ENCODE measurements at places on chromosomes 5 and 9.

GRCh38 chr5:29462241-29462640 is 1731.2 kb upstream of the CDH6 start:
- no peak for DNase-seq

- DNase-seq: no peak
These were observed 3.8 kb downstream of the ADRB2 start for GRCh38 chr5:148830211-148830610.

DNA sequence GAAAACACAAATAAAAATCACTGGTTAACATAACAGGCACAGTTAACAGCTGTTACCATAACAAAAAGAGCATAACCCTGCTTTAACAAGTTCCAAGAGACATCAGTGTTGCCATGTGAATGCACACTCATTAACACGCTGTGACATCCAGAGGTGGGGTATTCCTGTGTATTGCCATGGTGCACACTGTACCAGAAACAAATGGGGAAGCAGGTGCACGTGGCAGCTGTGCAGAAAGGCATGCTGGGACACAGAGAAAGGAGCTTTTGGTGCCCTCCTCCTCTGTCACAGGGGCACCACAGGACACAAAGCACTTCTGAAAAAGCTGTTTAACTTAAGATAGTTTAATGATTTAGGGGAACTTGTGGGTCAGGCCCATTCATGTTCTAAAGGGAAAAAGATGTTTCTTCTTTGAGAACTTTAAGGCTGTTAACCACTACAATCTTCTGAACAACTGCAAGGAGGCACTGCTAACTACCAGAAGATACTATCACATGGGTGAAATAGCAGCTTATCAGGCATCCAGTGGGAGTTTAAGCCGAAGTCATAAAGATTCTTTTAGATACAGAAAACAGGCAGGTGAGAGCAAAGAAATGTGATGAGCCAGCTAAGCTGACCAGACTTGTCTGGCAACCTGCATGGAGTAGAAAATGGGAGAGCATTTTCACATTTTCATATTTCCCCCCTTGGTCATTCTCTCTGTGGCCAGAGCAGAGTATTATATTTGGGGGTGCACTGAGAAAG is 56.4 kb upstream of the GOLPH3 start:
- DNase-seq: peak; percentile 47

GRCh38 chr5:122412966-122413365 is 100.9 kb downstream of the SNCAIP start:
- no peak for DNase-seq

- DNase-seq: no peak
These were observed 75.0 kb upstream of the SARDH start for GRCh38 chr9:133812941-133813748.

- no peak for DNase-seq
These were observed 1.1 kb downstream of the HRCT1 start for GRCh38 chr9:35906923-35907699.
